ENCODE measurements at places on chromosomes 2 and 18.
A peak's percentile ranks its signal among the peaks of the same experiment; 100 is the strongest.

DNA sequence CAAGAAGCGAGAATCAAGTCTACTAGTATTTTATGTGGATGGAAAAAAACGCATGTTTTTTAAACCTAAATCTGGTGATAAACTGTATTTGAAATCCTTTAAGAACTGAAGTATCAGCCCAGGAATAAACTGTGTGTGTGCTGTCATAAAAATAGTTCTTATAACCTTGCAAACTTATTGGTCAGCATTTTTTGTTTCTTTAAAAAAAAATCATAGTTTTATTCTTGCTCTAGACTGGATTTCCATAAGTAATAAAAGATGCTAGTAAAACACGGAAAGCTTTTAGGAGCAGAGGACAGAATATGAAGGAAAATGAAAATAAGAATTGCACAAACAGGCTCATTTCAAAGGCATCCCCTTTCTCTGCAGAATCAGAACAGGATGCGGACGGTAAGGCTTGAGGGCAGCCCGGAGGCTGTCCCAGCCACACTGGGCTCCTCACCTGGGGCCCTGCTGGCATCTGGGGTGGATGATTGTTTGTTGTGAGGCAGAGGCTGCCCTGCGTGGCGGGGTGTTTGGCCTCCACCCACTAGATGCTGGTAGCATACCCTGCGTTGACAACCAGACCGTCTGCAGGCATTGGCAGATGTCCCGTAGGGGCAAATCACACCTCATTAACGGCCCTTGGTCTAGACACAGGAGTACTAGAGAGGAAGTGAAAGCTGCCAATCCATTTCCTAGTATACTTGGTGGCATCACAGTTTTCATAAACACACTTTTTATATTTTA is 52.5 kb downstream of the MBP start:
- peak; percentile 100 for ATAC-seq

- no peak for ATAC-seq
Observed at GRCh38 chr2:31429759-31430438, 15.4 kb upstream of the XDH start.

DNA sequence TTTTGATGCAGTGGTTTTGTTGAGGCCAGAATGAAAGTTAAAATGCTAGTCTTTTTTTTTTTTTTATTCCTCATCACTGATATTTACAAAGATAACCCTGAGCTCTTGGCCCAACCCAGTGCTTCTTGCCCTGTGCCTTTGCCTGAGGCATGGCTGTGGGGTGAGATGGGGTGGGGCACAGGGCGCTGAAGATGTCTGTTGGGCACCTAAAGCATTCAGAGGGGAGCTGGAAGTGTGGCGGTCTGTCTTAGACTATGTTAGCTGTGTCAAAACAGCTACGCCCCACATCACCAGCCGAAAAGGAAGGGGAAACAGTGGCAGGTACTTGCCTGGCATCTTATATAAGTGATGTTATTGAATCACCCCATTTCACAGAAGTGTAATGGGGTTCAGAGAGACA is 20.7 kb downstream of the TOGARAM2 start:
- no peak for ATAC-seq

- no peak for ATAC-seq
Observed at GRCh38 chr2:150647943-150648342, 160.5 kb upstream of the RND3 start.
